ENCODE measurements at places on chromosomes 4 and X.
A peak's percentile ranks its signal among the peaks of the same experiment; 100 is the strongest.

DNA sequence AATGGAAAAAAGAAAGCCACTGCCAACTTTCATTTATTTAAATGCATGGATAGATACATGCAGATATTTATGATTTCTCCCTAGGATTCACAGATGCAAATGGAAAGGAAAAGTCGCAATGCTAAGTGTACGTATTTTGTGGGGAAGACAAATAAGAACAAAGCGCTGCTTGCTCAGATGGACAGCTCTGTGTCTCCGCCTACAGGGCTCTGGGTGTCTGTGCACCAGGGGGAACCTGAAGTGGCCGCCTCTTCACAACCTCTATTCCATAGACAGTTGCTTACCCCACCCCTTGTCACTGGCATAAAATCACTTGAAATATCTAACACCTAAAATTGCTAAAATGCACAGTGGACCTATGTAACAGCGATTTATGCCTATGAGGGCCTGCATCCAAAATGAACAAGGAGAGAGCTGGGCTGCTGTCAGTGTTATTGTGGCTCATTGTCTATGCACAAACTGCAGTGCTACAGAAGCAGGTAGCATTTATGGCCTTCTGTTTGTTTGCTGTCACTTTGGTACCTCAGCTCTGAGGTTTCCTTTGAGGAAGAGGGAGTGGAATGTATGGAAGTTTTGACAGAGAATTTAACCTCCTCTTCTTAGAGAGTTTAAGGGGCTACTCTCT lies 58.6 kb upstream of the PAGE1 start:
- peak; percentile 27 for DNase-seq

- no peak for DNase-seq
Measured at GRCh38 chr4:72604324-72604723, 35.3 kb upstream of the ADAMTS3 start.

GRCh38 chr4:75895744-75896314 lies 6.4 kb downstream of the PPEF2 start:
- no peak for DNase-seq

DNA sequence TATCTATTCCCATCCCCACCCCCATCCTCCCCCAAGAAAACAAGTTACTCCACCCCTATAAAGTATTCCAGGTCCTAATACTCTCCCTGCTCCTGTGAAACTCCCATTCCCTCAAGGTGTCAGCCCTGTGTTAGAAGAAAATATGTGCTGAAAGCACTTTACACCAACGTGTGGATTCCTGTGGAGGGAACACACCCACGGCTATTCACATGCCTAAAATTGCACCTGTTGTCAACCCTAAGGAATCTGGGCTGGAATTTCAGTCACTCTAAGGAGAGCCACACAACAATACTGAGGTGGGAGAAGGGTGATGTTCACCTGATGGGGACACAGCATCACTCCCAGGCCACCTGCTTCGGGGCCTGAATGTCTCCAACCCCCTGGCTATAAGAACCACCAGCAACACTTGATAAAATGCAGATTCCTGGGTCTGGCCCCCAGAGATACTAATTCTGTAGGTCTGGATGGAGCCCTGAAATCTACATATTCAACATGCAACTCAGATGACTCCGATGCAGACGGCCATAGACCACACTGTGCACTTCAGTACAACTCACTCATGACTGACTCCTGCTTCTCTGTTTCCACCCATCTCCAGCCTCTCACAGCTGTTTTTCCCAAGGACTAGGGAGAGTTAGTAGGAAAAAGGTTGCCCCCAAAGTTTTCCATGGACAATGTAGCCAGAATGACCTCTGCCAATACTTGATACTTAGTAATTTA lies 15.8 kb downstream of the SCD5 start:
- DNase-seq: no peak

- DNase-seq: no peak
Measured at GRCh38 chr4:76745240-76745639, 152.7 kb downstream of the SOWAHB start.

DNA sequence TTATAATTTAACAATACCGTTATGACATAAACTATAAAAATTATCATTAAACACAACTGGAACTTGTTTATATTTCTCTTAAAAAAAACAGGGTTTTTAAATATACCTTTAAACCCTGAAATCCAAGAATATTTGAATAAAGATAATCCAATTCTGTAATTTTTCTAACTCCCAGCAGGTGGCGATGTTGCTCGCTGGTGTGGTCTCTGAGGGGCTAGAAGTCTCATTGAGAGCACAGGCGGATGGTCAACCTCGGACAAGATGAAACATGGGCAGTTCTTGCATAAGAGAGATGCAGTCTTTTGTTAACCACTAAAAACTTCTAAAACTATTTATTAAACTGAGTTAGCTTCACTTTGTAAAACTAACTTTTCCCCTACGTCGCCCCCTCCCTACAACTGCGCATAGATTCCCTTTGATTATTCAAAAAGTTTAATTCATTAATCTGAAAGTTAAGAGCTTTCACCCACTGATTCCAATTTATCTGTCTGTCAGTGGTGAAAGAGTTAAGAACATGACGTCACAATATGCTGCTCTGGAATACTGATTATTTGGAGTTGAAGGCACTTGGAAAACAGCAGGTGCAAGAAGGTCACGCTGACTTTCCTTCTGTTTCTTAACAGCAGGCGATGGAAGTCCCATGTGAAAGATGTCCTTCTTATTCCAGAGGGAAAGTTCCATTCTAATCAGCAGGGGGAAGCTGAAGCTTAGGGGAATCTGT lies 29.5 kb downstream of the DMP1 start:
- DNase-seq: peak; percentile 32

GRCh38 chr4:137535718-137536117 lies 3.4 kb upstream of the PCDH18 start:
- no peak for DNase-seq

DNA sequence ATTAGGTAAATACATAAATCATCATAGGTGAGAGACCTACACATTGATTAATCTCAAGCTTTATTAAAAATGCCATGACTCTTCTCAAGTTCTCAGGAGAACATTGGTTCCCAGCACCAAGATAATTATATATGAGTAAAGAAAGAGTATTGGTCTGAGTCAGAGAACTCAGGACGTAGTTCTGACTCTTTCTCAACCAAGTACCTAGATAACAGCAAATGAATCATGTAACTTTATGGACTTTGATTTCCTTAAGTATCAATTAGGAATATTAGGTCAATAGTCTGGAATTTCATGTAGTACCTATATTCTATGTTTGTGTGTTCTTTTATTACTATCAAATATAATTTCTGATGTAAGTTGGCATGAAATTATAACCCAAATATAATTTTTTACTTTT lies 409.9 kb downstream of the GABRG1 start:
- no peak for DNase-seq

- DNase-seq: no peak
Measured at GRCh38 chr4:139386421-139386820, 67.5 kb upstream of the RAB33B start.

DNA sequence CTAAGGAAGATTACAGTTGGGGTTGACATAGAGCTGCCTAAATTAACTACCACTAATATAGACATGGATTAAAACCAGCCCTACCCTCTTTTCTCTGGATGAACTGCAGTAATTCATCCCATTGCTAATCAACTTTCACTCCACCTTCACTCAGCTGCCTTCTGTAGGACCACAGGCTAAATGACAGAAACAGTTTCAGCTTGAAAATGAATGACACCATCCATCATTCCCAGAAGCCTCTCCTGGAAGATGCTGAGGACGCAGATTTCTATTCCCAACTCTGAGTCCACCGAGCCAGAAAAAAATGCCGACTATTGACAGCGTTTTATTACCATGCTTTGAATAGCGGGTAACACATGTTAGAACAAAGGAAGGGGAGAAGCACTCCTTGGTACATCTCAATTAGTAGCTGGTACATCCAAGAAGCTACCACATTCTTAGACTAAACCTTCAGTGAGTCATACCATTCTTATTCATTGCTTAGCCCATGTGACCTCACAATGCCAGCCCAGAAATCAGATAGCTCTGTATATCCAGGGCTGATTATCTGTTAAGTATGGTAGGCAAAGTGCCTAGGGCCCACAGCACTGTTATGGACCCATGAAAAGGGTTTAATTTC lies 25.3 kb downstream of the DCX start:
- DNase-seq: no peak

- no peak for DNase-seq
Measured at GRCh38 chr4:6501171-6501570, 28.8 kb upstream of the PPP2R2C start.

- DNase-seq: no peak
Measured at GRCh38 chrX:124098089-124098488, 136.6 kb downstream of the STAG2 start.

- no peak for DNase-seq
Measured at GRCh38 chr4:61374447-61374891, 174.3 kb downstream of the ADGRL3 start.
